ENCODE measurements at places on chromosomes 11 and 22. TPM values are rescaled to one million over a fixed set of nuclear protein-coding genes. Genes with fewer than 3 reads are reported as not detected.

Gene APOA4
- not detected for total RNA-seq

Gene CACNA1I
- total RNA-seq: 0.63 TPM

Gene NXPE4
- 0.63 TPM for total RNA-seq

Gene MS4A6E
- 0.38 TPM for total RNA-seq

Gene UEVLD
- total RNA-seq: 23.1 TPM

Gene PKP3
- 3.6 TPM for total RNA-seq

Gene RIC3
- total RNA-seq: 30.7 TPM

DNA sequence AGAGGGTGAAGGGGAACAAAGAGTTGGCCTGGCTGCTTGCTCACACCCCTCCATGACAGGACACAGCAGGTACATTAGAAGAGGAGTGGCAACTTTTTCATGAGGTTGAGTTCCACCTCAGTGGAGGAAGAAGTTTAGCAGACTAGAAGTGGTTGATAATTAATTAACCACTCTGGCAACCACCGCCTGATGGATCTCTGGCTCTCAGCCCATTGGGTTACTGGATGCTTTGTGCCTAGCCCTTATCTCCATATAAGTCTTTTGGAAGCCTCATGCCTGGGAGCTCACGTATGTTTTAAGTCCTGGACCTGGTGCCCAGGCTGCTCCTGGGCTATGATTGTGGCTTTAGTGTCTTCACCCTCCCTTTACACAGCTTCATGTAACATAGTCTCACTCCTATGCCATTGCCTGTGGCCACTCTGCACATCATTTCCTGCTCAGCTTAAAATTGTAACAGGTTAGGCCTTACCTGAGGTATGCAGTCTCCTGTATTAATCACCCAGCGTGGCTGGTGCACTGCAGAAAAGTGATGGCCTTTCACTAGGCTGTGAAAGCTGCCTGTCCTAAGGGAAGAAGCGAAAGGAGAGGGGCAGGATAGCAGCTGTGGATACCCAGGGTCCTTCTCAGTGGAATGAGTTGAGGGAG is 72.7 kb upstream of the CRTAM start:
- H3K36me3 ChIP-seq: no peaks in the 10 kb centered on the region
- H3K27me3 ChIP-seq: no peaks in the 10 kb centered on the region
- no peak overlapping the region for H3K27ac ChIP-seq
- no peak overlapping the region for H3K4me3 ChIP-seq

- H3K27ac ChIP-seq: no peak overlapping the region
- H3K4me3 ChIP-seq: no peak overlapping the region
- no peak for DNase-seq
- H3K27me3 ChIP-seq: no peaks in the 10 kb centered on the region
Measured at GRCh38 chr11:123460012-123460700, 30.1 kb downstream of the GRAMD1B start.

DNA sequence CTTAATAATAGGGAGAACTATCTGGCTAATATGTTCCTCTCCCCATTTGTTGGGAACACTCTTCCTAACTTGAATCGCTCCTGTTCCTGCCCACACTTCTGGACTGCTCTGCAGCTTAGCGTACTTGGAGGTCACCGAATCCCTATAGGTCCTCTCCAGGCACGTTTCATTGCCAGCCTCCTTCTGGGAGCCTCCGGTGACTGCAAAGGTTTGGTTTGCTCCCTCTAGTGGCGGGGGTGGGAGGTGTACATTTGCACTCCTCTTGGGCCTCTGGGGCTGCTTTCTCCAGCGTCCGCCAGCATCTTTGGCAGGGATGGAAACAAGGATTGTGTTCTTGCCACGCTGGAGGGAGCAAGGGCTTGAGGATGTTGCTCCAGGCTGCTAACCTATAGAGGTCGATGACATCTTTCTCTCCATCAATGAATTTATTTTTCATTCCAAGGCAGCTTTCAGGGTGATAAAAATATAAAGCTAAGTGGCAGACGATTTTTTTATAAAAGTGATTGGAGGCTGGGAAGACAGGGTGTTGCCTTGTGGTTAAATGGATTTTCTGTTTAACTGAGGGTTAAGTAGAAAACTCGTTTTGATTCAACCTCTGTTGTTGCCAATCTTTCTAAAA is 48.7 kb downstream of the TSPAN18 start:
- H3K36me3 ChIP-seq: no peaks in the 10 kb centered on the region
- H3K27me3 ChIP-seq: no peaks in the 10 kb centered on the region
- no peak for DNase-seq
- peaks cover 3% of the 10 kb centered on the region for H3K4me1 ChIP-seq

DNA sequence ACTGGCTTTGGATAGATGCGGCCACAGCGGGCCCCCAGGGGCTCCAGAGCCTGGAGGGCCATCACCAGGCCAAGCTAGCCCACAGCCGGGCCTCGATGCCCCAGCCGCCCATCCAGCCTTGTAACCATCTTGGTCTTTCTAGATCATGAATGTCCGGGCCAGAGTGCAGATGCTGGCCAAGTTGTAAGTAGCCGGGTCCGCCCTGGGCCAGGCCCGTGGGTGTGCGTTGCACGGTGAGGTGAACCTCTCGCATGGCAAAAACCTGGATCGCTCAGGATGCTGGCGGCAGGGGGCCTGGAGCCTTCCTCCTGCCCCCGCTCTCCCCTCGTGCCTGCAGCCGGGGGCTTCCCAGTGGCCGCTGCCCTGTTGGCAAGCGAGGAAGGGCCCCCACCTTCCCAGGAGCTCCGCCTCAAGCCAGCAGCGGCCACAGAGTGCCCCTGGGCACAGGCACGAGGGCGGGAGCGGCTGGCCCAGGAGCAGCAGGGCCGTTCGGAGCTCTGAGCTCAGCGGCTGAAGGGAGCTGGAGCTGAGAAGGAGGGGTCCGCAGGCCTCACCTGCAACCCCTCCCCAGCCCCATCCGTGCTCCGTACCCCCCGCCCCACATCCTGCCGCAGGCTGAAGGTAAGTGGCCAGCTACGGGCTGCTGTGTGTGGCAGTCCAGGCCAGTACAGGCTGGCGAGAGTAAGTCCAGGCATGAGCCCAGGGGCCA is 10.9 kb upstream of the MRPL23 start:
- no peak overlapping the region for H3K27ac ChIP-seq
- H3K4me3 ChIP-seq: no peak overlapping the region
- H3K4me1 ChIP-seq: no peaks in the 10 kb centered on the region

GRCh38 chr11:19816040-19816439 is 103.4 kb downstream of the NAV2 start:
- H3K27ac ChIP-seq: no peak overlapping the region
- no peaks in the 10 kb centered on the region for H3K27me3 ChIP-seq
- no peak for DNase-seq
- no peak overlapping the region for H3K4me3 ChIP-seq
- H3K36me3 ChIP-seq: no peaks in the 10 kb centered on the region

- H3K36me3 ChIP-seq: peaks cover 9% of the 10 kb centered on the region
- no peak overlapping the region for H3K27ac ChIP-seq
- H3K4me3 ChIP-seq: no peak overlapping the region
- no peaks in the 10 kb centered on the region for H3K27me3 ChIP-seq
Measured at GRCh38 chr11:70335511-70335910, 62.8 kb upstream of the CTTN start.

GRCh38 chr11:23143022-23143421 is 282.7 kb upstream of the CCDC179 start:
- no peaks in the 10 kb centered on the region for H3K36me3 ChIP-seq
- H3K27ac ChIP-seq: no peak overlapping the region
- H3K27me3 ChIP-seq: no peaks in the 10 kb centered on the region
- DNase-seq: no peak

DNA sequence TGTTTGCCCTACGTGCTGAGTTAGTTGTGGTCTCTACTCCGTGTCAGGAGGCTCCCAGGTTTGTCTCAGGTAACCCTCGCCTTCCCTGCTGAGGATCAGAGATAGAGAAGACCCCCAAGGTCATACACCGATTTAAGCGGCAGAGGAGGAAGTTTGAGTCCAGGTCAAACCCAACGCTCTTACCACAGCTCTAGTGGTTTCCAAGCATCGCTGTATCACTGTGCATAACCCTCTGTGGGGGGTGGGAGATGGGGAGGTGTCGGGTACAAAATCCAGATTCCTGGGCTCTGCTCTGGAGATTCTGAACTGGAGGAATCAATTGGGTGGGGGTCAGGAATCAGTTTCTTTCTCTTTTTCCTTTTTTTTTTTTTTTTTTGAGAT is 627 bp downstream of the DNAJC4 start:
- H3K4me3 ChIP-seq: peak overlapping the region; percentile 51
- no peaks in the 10 kb centered on the region for H3K36me3 ChIP-seq
- no peak for DNase-seq
- no peaks in the 10 kb centered on the region for H3K4me1 ChIP-seq
- no peaks in the 10 kb centered on the region for H3K27me3 ChIP-seq

DNA sequence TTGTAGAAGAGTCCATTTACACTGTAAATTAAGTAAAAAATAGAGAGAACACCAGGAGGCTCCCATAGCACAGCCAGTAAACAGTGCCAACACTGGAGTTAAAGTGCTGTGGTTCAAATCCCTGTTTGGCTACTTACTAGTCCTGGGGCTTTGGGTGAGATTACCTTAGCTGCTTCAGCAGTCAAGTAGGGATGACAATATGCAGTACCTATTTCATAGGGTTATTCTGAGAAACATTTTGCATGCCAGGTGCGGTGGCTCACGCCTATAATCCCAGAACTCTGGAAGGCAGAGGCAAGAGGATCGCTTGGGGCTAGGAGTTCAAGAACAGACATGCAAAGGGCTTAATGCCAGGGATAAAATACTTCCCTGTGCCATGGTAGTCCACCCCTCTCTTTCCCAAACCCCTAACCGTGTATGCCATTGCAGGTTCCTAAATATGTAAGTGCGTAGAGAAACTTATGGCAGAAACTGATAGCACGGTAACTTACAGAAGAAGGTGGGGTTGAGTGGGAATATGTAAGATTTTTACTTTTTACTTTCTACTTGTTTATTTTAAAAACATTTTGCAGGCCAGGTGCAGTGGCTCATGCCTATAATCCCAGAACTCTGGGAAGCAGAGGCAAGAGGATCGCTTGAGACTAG is 86.4 kb upstream of the PICALM start:
- H3K4me3 ChIP-seq: no peak overlapping the region
- DNase-seq: no peak
- no peaks in the 10 kb centered on the region for H3K27me3 ChIP-seq
- H3K27ac ChIP-seq: no peak overlapping the region

GRCh38 chr11:2564588-2565425 is 120.0 kb downstream of the KCNQ1 start:
- no peaks in the 10 kb centered on the region for H3K27me3 ChIP-seq
- DNase-seq: peak; percentile 54
- H3K4me3 ChIP-seq: no peak overlapping the region
- no peaks in the 10 kb centered on the region for H3K4me1 ChIP-seq
- no peak overlapping the region for H3K27ac ChIP-seq

- H3K27ac ChIP-seq: no peak overlapping the region
- no peak overlapping the region for H3K4me3 ChIP-seq
- no peaks in the 10 kb centered on the region for H3K4me1 ChIP-seq
Measured at GRCh38 chr22:22761606-22761962, 117.2 kb downstream of the GGTLC2 start.

GRCh38 chr11:46210133-46210636 is 67.3 kb upstream of the CREB3L1 start:
- no peak overlapping the region for H3K27ac ChIP-seq
- H3K36me3 ChIP-seq: no peaks in the 10 kb centered on the region
- H3K27me3 ChIP-seq: no peaks in the 10 kb centered on the region
- no peak for DNase-seq
- no peak overlapping the region for H3K4me3 ChIP-seq
- H3K4me1 ChIP-seq: no peaks in the 10 kb centered on the region

DNA sequence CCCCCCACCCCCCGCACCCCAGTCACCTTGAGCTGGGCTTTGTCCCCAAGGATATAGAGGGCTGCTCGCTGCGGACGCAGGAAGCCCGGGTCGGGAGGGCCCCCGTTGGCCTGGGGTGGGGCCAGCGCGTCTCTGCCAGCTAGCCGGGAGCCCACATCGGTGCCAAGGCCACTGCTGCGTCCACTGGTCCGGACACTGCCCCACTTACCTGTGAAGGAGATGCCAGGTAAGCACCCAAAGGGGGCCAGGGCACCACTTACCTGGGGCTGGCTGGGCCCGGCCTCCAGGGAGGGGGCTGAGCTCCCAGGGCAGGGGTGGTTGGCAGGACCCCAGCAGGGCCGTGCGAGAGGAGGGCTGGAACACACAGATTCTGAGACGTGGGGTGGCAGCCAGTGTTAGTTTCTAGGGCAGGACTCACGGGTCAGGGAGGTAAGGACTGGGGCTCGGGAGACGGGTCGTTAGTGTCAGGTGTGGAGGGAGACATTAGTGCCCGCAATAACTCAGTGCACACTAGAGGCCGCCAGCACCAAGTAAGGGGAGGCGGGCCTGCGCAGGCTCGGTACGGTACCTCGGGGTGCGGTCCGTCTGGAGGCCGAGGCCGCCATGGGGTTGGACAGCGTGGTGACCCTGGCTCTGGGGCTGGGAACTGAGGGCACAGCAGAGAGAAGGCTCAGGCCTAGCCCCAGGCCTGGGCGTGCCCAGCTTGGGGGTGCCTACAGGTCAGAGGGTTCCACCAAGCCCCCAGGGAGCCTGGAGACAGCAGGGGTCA is 18.2 kb downstream of the SBF1 start:
- no peaks in the 10 kb centered on the region for H3K27me3 ChIP-seq
- no peaks in the 10 kb centered on the region for H3K4me1 ChIP-seq

GRCh38 chr11:120854988-120855387 is 168.9 kb upstream of the TBCEL start:
- no peak overlapping the region for H3K4me3 ChIP-seq
- H3K27ac ChIP-seq: no peak overlapping the region
- no peaks in the 10 kb centered on the region for H3K27me3 ChIP-seq

- no peaks in the 10 kb centered on the region for H3K4me1 ChIP-seq
- DNase-seq: no peak
- peaks cover 3% of the 10 kb centered on the region for H3K36me3 ChIP-seq
- H3K27me3 ChIP-seq: no peaks in the 10 kb centered on the region
- H3K4me3 ChIP-seq: no peak overlapping the region
Measured at GRCh38 chr11:75981546-75981945, 166.5 kb downstream of the UVRAG start.

Data from kidney (tissue), 22 donors.